Progenitor cell of endocrine pancreas (in vitro differentiated cells): ENCODE measurements at places on chromosomes 12 and 14. TPM values are rescaled to one million over a fixed set of nuclear protein-coding genes. Genes with fewer than 3 reads are reported as not detected.

The IFNG-AS1 gene
- not detected in 2 replicates for total RNA-seq

The OVCH1 gene
- total RNA-seq, result 0.31 and 0.65 TPM in 2 replicates

DNA sequence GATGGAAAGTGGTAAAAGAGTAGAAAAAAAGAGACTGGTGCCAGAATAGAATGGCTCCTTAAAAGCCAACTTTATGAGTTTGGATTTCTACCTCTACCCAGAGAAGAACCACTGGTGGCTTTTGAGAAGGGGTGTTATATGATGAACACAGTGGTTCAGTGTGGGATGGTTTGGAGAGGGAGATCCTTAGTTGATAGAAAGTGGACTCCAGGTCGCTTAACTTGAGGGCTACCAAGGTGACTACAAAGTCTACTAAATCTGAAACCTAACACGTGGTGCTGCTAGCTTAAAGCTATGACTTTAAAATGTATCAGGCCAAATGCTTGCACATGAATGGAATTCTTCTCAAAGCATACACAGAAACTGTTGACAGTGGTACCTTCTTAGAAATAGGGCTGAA is 8.4 kb downstream of the SPTB start:
- no peak overlapping the region for H3K27ac ChIP-seq
- H3K4me3 ChIP-seq, result no peak overlapping the region
- no peak for DNase-seq

DNA sequence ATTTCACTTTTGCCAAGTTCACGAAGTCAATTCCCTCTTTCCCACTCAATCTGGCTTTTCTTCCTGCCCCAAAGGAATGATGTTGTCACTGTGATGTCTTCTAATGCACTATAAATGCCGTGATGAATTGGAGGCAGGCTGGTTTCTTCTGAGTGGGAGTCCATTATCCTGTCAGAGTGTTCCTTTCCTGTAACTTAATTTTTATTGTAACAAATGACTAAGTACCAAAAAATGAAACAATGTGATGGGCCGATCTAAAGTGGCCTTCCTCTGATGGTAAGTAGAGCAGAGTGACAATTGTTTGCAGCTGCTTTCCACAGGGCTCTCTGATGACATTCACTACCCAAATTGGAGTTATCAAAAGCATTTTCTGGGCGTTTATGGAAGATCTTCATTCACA is 22.2 kb downstream of the TMEM30B start:
- no peak overlapping the region for H3K27ac ChIP-seq
- no peak for DNase-seq
- H3K27me3 ChIP-seq, result peaks cover 39% of the 10 kb centered on the region

The EEA1 gene
- total RNA-seq, result 19.5 and 19.6 TPM in 2 replicates

DNA sequence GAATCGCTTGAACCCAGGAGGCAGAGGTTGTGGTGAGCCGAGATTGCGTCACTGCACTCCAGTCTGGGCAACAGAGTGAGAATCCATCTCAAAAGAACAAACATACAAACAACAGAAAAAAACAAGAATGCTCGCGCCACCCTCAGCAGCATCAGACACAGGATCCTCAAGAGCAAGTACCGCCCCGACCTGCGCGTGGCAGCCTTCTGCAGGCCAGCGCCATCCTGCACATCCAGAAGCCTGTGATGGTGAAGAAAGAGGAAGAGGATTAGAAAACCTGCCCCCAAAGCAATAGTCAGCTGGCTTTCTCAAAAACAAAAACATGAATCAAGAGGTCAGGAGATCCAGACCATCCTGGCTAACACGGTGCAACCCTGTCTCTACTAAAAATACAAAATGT is 30.0 kb upstream of the EID3 start:
- H3K4me3 ChIP-seq, result no peak overlapping the region
- H3K27me3 ChIP-seq, result no peaks in the 10 kb centered on the region
- DNase-seq, result no peak

The JPH4 gene
- total RNA-seq, result not detected in 2 replicates

- DNase-seq, result no peak
- peaks cover 2% of the 10 kb centered on the region for H3K4me1 ChIP-seq
- H3K4me3 ChIP-seq, result no peak overlapping the region
These were observed 8.9 kb upstream of the EEA1 start for GRCh38 chr12:92938018-92938417.

GRCh38 chr14:45267071-45267470 is 14.1 kb upstream of the MIS18BP1 start:
- H3K36me3 ChIP-seq, result no peaks in the 10 kb centered on the region
- no peak for DNase-seq
- H3K27me3 ChIP-seq, result no peaks in the 10 kb centered on the region
- H3K4me1 ChIP-seq, result no peaks in the 10 kb centered on the region
- no peak overlapping the region for H3K4me3 ChIP-seq

- no peak overlapping the region for H3K4me3 ChIP-seq
- DNase-seq, result no peak
- no peaks in the 10 kb centered on the region for H3K27me3 ChIP-seq
- H3K4me1 ChIP-seq, result peaks cover 5% of the 10 kb centered on the region
- no peak overlapping the region for H3K27ac ChIP-seq
These were observed 88.8 kb downstream of the CCDC60 start for GRCh38 chr12:119423285-119423684.

The DDN gene
- total RNA-seq, result 0.40 and 0.57 TPM in 2 replicates

DNA sequence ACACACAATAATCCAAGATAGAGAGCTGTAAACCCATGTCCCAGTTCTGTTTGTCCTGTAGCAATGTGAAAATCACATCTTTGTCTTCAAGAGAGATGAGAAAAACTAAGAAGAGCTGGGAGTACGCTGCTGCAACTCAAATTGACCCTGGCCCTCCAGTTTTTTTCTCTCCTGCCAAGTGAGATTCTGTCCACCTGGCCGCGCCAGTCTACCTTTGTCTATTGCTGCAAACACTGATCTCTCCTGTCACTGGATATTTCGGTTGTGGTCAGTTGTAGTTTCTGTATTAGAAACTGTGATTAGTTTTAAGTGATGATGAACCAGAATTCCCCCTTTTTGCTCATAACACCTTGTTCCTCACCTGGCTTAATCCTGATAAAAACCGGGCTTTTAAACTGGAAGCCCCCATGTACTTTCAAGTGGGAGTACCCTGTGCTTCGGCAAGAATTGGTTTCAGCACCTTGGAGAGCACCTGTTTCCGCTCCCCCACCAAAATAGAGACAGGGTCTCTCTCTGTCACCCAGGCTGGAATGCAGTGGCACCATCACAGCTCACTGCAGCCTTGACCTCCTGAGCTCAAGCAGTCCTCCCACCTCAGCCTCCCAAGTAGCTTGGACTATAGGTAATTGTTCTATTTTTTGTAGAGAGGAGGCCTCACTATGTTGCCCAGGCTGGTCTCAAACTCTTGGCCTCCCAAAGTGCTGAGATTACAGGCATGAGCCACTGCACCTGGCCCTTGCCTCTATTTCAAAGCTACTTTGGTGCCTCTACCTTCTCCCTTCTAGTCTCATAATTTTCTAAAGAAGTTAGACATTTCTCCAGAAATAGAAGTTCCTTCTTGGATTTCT is 156.8 kb downstream of the PHETA1 start:
- H3K36me3 ChIP-seq, result peaks cover 9% of the 10 kb centered on the region

The LUM gene
- total RNA-seq, result 0.16 TPM in 1 of 2 replicates, not detected in the other

GRCh38 chr12:113075137-113075683 is 18.7 kb downstream of the DTX1 start:
- H3K27me3 ChIP-seq, result peaks cover 55% of the 10 kb centered on the region
- H3K4me1 ChIP-seq, result peaks cover 10% of the 10 kb centered on the region
- H3K27ac ChIP-seq, result no peak overlapping the region
- no peak for DNase-seq

The TPPP2 gene
- 0.84 TPM in 1 of 2 replicates, not detected in the other for total RNA-seq

The LBHD2 gene
- not detected in 2 replicates for total RNA-seq

The PPFIA2 gene
- 0.87 and 1.1 TPM in 2 replicates for total RNA-seq

GRCh38 chr14:34051966-34052657 is 101.2 kb upstream of the EGLN3 start:
- no peaks in the 10 kb centered on the region for H3K36me3 ChIP-seq
- H3K27me3 ChIP-seq, result peaks cover 3% of the 10 kb centered on the region
- no peak overlapping the region for H3K4me3 ChIP-seq
- no peaks in the 10 kb centered on the region for H3K4me1 ChIP-seq

DNA sequence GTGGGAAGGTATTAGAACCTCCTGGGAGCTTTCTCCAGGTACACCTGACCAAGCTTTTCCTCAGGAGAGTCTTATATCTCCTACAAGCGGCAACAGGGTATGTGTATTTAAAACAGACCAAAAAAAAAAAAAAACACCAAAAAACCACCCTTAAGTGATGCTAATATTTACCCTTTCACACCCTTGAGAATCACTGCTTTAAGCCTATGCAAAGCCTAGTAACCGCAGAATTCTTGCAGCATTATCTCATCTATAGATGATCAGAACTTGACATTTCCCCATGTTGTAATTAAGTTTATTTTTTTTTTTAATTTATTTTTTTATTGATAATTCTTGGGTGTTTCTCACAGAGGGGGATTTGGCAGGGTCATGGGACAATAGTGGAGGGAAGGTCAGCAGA is 19.3 kb downstream of the ZNF641 start:
- no peak overlapping the region for H3K27ac ChIP-seq
- no peak for DNase-seq
- H3K4me1 ChIP-seq, result no peaks in the 10 kb centered on the region
- no peaks in the 10 kb centered on the region for H3K36me3 ChIP-seq
- H3K4me3 ChIP-seq, result no peak overlapping the region

DNA sequence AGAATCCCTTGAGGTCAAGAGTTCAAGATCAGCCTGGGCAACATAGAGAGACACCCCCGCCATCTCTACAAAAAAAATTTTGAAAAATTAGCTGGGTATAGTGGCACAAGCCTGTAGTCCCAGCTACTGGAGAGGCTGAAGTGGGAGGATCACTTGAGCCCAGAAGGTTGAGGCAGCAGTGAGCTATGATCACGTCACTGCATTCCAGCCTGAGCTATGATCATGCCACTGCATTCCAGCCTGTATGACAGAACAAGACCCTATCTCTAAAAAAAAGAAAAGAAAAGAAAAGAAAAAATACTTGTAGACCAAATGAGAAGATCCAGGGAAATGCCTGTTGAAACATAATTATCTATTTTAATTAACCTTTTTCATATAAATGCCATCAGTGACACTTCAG is 93.8 kb upstream of the MDM1 start:
- H3K36me3 ChIP-seq, result no peaks in the 10 kb centered on the region
- H3K4me1 ChIP-seq, result peaks cover 23% of the 10 kb centered on the region
- H3K27me3 ChIP-seq, result no peaks in the 10 kb centered on the region

The CHGA gene
- 1,495 and 1,590 TPM in 2 replicates for total RNA-seq

DNA sequence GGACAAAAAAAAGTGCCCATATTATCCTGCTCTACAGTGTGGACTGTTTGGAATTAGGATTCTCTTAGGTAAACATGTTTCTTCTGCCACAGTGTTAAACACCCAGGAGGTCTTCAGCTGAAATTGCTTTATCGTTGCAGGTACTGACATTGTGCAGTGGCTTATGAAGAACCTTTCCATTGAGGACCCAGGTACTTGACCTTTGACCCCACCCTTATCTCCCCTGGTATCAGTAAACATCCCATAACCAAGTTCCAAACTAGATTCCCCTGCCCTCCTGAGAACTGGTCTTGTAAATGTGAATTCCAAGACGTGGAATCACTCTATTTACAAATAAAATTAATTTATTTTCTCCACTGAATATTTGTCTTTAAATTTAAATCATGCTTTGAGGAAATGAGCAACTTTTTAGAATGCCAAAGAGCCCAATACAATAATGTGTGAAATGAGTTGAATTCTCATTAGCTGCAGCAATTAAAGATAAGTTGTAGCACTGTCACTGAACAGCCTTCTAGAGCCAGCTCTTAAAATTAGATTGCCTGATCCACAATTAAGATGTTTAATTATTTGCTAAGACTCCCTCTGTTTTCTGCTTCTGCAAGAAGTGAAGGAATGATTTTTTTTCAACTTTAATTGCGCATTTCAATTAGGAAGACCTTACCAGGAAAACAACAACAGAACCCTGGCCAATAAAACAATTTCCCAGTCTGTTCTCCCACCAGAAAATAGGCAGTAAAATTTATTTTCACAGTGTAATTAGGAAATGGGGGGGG is 439.3 kb downstream of the DPF3 start:
- DNase-seq, result no peak
- H3K4me1 ChIP-seq, result peaks cover 41% of the 10 kb centered on the region
- H3K27ac ChIP-seq, result no peak overlapping the region
- no peak overlapping the region for H3K4me3 ChIP-seq
- peaks cover 2% of the 10 kb centered on the region for H3K36me3 ChIP-seq

The TC2N gene
- total RNA-seq, result 36.6 and 38.5 TPM in 2 replicates

DNA sequence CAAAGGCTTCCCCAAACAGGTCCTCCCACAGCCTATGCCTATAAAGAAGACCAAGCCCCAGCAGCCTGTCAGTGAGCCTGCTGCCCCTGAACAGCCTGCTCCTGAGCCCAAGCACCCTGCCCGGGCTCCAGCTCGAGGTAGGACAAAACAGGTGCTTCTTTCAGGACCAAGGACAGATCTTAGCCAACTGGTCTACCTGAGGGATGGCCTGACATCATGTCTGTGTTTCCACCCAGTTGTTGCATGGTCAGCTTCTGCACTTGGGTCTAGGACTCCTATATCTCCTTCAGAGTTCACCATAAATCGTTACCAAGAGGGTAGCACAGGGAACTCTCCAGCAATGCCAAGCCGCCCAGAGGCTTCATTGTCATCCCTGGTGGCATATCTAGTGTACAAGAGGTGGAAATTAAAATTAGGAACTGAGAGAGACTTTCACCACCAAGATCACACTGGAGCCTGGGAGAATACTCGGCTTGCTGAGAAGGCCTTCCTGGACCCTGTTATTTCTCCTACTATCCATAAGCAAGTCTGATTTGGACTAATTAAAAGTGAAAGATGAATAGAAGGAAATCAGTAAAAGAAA is 38.2 kb upstream of the OAS1 start:
- DNase-seq, result peak; percentile 30
- H3K27ac ChIP-seq, result no peak overlapping the region
- no peak overlapping the region for H3K4me3 ChIP-seq
- H3K27me3 ChIP-seq, result peaks cover 61% of the 10 kb centered on the region

DNA sequence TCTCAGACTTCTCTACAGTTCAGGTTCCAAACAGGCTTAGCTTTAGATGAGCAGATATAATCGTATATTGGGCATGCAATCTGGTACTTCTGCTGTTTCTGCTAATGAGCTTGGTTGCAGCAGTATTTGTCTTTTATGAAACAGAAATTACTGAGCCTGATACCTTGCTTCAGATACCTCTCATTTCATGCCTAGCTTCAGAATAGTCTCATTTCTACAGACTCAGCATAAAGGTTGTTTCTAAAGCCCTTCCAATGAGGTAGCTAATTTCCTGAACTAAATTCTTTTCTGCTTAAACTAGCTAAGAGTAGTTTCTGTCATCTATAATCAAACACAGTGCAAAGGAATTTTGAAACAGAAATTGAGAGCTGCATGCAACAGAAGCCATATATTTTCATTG is 275.0 kb upstream of the KITLG start:
- peaks cover 1% of the 10 kb centered on the region for H3K36me3 ChIP-seq
- H3K27ac ChIP-seq, result no peak overlapping the region

DNA sequence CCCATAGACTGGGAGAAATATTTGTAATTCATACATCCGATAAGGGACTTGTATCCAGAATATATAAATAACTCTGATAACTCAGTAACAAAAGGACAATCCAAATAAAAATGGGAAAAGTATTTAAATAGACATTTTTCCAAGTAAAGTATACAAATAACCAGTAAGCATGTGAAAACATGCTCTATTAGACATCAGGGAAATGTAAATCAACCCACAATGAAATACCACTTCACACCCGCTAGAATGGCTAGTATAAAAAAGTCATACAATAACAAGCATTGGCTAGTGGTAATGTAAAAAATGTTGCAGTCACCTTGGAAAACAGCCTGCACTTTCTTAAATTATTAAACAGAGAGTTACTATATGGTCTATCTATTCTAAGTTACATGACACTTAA is 650.7 kb downstream of the C12orf50 start:
- H3K4me1 ChIP-seq, result peaks cover 5% of the 10 kb centered on the region
- no peak overlapping the region for H3K4me3 ChIP-seq
- H3K27ac ChIP-seq, result no peak overlapping the region
- no peaks in the 10 kb centered on the region for H3K36me3 ChIP-seq
- no peak for DNase-seq
- no peaks in the 10 kb centered on the region for H3K27me3 ChIP-seq
